ENCODE measurements at places on chromosomes 3 and 15. TPM values are rescaled to one million over a fixed set of nuclear protein-coding genes. Genes with fewer than 3 reads are reported as not detected.

GRCh38 chr3:167559924-167560323 lies 86.1 kb upstream of the SERPINI2 start:
- no peak for DNase-seq

DNA sequence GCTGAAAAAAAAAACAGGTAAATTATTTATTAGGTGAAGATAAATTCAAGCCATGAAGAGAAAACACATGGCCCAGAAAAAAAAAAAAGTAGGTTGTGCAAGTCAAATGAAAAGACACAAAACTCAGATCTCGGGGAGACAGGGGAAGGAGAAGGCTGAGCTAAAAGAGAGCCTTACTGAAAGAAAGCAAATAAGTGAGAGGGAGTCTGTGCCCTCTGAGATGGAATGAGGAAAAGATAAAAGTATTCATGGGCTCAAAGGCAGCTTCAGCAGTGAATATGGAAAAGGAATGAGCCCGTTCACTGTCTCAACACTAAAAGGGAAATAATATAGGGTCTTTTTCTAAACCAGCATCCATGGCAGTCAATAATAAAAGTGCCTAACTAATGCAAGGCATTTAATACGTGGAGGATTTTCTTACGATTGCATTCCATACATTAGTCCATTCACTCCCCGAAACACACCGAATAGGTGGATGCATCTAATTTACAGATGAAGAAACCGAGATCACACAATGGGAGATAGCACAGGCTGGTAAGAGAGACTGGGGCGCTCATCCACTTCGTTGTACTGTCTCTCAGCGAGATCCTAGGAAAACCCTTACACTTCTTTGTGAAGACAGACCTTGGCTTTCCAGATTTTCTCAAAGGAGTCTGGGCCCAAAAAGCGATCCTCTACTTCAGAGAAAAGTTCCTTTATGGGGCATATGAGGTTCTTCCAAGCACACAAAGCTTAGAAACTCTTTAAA lies 1.1 kb downstream of the TFDP2 start:
- DNase-seq: no peak

DNA sequence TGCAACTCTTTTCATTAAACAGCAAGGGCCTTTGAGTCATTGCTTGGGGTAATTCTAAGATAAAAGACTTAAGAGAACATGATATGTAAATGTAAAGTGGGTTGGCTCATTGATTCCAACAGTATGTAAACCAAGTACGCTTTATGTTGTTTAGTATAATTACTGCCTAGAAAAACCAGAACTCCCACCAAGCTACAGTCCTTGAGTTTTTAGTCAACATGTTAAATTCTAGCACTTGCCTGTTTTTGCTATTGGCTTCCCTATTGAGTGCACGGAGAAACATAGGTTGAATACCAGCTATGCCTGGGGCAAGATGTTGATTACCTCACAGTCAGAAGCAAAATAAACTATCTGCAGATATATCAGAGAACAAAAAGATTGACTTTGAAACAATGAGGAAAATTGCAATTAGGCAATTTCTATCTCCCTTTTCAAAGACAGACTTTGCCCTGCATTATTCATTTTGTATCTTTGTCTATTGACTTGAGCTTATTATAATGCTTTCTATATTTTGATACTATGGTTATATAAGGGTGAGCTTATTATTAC lies 179.3 kb downstream of the ZPLD1 start:
- no peak for DNase-seq

DNA sequence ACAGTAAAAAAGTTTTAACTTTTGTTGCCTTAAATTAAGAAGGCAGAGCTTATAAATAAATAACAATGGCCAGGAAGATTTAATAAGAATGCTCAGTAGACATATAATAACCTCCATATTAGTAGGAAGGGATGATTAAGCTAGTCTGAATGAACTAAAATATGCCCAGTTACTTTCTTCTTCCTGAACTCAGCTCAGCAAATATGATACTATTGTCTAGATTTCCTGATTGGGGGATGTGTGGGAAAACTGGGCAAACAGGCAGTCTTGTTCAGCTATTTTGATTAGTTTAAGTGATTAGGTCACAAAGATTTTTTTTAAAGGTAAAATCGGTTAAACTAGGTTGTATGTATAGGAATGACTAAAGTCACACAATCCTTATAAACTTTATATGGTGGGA lies 167.2 kb upstream of the SLC2A2 start:
- DNase-seq: no peak

- DNase-seq: no peak
Measured at GRCh38 chr3:5191555-5192304, 4.2 kb downstream of the EDEM1 start.

- no peak for DNase-seq
Measured at GRCh38 chr3:56323986-56324420, 144.3 kb downstream of the ERC2 start.

DNA sequence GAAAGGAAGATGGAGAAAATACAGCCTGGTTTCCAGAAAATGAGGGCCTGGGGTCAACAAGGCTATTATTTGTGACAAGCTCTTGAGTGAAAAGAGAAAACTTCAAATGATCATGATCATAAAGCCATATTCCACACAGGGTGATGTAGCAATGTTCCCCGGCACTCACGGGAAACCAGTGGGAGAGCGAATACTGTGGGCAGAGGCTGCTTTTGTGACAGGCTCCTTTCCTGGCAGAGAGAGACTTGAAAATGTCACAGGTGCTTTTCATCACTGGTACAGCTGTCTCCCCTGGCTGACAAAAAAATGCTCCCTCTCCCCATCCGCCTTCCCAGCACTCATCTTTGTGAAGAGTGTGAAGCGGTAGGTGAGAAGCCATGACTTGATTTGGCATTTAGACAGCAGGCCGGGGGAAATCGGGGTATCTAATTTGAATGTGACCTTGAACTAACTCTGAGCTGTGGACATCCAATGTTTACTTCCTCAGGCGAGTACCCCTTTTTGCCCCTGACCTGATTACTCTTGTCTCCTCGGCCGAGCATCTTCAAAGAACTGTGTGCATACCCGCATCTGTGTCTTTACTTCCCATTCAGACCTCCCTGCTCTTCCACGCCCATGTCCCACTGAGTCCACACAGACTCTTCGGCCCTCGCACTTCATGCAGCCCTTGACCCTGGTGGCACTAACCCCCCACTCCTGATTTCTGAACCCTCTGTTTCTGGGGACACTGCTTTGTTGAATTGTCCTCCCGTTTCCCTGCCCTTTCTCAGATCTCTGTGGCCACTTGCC lies 23.2 kb downstream of the CA12 start:
- DNase-seq: no peak

- no peak for DNase-seq
Measured at GRCh38 chr15:70475921-70476320, 287.4 kb downstream of the UACA start.

DNA sequence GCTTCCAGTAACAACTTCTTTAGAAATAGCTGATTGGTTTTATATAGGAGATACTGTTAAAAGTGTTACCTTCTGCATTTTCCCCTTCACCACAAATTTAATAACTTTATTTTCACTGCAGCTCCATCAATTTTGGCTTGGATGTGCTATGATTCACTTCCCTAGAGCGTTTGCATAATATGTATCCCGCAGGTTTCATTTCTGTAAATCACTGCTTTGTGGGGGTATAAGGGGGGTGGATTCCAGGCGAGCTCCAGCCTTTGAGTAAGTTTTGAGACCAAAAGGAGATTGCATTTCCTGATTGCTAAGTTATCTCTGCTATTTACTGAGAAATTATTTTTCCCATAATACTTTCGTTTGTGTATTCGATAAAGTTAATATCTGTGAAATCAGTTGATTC lies 232.6 kb downstream of the TBL1XR1 start:
- no peak for DNase-seq

DNA sequence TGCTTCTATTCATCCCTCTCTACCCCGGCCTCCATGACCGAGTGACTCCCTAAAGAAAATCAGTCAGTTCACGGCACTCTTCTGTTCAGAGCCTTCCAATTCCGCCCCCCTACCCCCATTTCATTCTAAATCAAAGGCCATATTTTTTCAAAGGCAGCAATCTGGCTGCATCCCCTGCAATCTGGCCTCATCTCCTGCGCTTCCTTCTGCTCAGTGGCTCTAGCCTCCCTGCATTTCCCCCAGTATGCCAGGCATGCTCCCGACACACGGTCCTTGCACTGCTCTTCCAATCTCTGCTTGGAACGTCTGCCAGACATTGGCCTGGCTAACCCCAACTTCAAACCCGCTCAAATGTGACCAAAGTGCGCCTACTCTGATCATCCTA lies 67.7 kb downstream of the EXOG start:
- DNase-seq: no peak

GRCh38 chr3:5007873-5008272 lies 28.6 kb downstream of the BHLHE40 start:
- no peak for DNase-seq

GRCh38 chr3:49092938-49093852 lies 676 bp downstream of the QRICH1 start:
- DNase-seq: peak; percentile 93

DNA sequence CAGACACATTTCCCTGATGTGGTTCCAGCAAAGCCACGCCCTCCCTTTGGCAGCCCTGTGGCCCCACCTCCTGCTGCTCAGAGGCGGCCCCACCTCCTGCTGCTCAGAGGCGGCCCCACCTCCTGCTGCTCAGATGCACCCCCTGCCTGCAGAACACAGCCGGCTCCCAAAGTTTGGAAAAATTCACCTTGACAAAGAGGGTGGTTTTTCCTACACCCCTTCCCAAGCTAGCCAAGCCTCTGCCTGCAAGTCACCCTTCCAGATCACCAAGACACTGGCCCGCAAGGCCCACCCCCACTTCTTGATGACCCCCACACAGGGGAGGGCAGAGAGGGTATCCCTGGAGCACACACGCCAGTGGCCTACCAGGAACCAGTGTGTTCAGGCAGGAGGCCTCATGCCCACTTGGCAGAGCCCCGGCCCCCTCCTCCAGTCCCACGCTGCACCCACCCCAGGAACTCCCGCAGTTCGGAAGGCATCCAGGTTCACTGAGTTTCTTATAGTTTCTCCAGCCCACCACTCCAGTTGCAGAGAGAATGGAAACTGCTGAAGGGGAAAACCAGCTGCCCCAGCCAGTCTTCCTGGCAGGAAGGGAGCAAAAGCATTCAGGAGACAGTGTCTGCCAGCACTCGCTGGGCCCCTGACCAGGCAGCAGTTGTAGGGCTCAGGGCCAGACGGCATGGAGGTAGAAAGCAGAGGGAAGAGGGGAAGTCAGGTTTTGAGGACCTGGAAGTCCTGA lies 2.3 kb upstream of the HAPLN3 start:
- DNase-seq: peak; percentile 80

- no peak for DNase-seq
Measured at GRCh38 chr15:52318729-52319500, 23.3 kb upstream of the MYO5C start.

GRCh38 chr3:45135959-45136358 lies 10.2 kb downstream of the CDCP1 start:
- DNase-seq: no peak

DNA sequence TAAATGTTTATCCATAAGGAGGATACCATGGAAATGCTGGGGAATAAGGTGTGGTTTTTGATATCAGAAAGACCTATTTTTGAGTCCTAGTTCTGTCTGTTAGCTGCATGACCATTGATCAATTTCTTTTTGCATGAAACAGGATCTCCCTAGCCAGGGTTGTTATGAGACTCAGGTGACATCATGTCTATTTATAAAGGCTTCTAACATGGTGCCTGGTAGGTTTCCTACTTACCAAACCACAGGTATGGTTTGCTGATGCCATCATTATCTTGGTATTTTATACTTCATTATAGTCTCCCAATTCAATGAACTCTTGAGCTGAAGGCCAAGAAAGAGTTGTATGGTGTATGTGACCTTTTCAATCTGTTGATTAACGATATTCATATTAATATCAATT lies 144.0 kb downstream of the CLSTN2 start:
- DNase-seq: no peak

DNA sequence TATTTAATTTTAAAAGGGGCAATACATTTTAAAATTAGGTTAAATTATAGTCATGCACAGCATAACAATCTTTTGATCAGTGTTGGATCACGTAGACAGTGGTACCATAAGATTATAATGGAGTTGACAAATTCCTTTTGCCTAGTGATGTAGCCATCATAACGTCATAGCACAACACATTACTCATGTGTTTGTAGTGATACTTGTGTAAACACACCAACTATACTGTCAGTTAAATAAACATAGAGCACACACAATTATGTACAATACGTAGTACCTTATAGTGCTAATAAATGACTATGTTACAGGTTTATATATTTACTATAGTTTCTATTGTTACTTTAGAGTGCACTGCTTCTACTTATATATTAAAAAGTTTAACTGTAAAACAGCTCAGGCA lies 31.2 kb downstream of the FOXB1 start:
- DNase-seq: no peak

- DNase-seq: peak; percentile 56
Measured at GRCh38 chr15:28885630-28886430, at the start of gene APBA2. Gene APBA2 (plus strand): TSS chr15:28885974. CDS start chr15:29053885, 167,911 bp downstream.

- DNase-seq: no peak
Measured at GRCh38 chr3:75967071-75967470, 181.7 kb upstream of the ZNF717 start.

GRCh38 chr3:143329567-143330211 lies 210.1 kb downstream of the CHST2 start:
- DNase-seq: no peak

DNA sequence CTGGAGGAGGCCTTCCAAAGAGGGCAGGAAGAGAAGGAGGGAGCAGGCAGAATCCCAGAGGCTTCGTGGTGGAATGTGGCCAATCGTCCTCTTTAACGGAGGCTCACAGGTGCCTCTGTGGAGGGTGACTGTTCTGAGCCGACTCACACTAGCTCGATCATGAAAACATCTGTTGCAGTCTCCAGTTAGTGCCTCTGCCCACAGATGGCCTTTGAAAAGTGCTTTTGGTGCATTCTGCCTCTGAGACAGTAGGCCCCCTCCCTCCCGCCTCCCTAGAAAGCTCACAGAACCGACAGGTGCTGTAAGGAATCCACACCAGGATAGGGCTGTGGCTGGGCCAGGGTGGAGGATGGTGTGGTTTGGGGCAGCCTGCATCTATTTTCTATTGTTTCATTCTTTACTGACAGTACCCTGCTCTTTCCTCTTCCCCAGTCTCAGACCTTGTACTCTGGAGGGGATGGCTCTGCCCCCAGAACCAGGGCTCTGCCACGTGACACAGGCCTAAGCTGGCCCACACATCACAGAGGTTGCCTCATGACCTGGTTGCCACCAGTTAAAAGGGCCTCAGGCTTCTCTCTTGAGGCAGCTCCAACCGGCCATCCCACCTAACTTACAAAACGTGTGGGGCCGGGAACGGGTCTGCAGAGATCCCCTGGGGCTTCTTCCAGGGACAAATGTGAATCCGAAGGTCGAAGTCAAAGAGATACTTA lies 27.2 kb upstream of the PIGZ start:
- no peak for DNase-seq

ERC2 gene
- 0.18 TPM for total RNA-seq

GATM gene
- 6.5 TPM for total RNA-seq

CFAP92 gene
- total RNA-seq: 0.83 TPM

FANCI gene
- 180 TPM for total RNA-seq

TAGLN3 gene
- 0.89 TPM for total RNA-seq

CCNB2 gene
- total RNA-seq: 64.4 TPM

CYP1A1 gene
- 4.9 TPM for total RNA-seq

ECE2 gene
- not detected for total RNA-seq

SPPL2A gene
- 48.8 TPM for total RNA-seq

IMPG2 gene
- total RNA-seq: 0.13 TPM

NEK10 gene
- 0.58 TPM for total RNA-seq

KCNH8 gene
- not detected for total RNA-seq

UROC1 gene
- not detected for total RNA-seq

CCDC174 gene
- 16.2 TPM for total RNA-seq

CCK gene
- total RNA-seq: not detected

All from activated CD8-positive, alpha-beta T cell treated with anti-CD3 and anti-CD28 coated beads for 36 hours (primary cell).